ENCODE measurements at places on chromosomes 4 and X.

- no peak for DNase-seq
Observed at GRCh38 chrX:37434362-37434761, 85.2 kb downstream of the PRRG1 start.

- no peak for DNase-seq
Observed at GRCh38 chr4:94757192-94758140, at the start of gene BMPR1B. Gene BMPR1B (plus strand): TSS chr4:94757955. CDS start chr4:95104425, 346,470 bp downstream.

DNA sequence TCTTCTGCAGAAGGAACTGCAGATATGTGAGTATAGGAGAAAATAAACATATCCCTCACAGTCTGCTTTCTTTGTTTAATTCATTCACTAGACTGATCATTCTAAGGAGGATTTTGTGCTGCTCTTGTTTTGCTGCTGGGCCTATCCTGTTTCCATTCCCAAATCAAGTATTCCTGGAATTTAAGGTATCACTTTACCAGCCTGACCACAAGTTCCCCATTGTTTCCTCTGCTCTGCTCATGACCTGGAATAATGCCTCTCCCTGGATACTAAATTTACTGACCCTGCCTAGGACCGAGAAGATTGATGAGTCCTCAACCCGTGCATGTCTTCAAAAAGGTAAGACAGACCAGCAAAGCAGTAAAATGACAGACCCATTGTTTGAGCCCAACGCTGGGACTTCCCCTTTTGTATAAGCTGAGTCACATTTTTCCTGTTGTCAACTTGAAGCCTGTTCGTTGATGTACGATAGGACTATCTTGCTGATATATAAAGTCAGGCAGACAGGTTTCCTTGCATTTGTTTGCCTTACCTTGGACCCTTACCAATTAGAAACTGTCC is 85.5 kb upstream of the TET2 start:
- DNase-seq: no peak

DNA sequence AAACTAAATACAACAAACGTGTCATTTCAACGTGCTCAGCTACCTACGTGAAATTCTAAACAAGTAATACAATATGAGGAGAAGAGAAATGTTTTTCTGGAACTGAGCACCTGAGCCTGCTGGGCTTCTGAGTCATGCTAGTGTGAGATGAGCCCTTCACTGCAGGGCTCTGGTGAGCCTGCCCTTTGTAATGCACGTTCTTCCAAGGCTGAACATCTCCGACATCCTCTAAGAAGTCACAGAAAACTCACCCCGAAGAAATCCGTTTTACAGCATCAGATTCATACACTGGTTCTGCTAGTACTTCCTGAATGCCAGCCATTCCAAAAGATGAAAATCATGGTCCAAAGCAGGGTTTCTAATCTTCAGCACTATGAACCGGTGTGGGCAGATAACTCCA is 157.1 kb downstream of the AMELX start:
- no peak for DNase-seq

DNA sequence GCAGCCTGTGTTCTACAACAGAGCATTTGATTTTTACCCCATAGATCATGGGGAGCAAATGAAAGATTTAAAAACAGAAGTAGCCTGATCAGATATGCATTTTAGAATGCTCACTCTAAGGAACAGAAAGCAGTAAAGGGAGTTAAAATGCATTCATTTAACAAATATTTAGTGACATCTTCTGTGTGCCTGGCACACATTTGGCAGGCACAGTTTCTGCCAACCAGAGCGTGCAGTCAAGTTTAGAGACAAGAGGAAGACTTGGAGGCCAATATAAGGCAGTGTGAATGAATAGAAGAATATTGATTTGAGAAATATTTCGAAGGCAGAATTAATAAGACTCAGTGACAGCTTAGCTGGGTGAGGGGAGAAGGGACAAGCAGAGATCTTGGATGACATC is 210.1 kb downstream of the KDR start:
- DNase-seq: no peak

DNA sequence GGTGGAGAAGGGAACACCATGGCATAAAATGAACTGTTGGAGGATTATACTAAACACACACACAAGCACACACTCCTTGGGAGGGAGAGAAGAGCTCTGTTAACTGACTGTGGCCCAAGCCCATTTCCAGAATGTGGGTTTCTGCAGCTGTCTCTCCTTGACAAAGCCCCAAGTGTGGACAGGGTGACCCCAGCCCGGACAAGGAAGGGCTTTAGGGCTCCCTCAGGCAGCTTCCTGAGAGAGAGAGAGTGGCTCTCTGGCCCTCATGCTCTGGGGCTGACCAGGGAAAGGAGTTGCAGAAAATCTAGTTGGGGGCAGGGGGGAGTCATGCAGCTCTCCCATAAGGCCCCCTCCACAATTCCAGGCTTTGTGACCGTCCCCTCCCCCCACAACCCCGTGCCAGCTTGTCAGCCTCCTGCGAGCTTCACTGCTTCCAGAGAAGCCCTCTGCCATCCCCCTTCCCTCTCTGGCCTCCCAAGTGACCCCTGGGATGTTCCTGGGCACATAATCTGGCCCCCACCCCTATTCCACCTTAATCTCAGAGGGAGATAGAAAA is 590 bp downstream of the ARHGEF9 start:
- no peak for DNase-seq

GRCh38 chr4:78818530-78819079 is 42.5 kb downstream of the BMP2K start:
- no peak for DNase-seq

DNA sequence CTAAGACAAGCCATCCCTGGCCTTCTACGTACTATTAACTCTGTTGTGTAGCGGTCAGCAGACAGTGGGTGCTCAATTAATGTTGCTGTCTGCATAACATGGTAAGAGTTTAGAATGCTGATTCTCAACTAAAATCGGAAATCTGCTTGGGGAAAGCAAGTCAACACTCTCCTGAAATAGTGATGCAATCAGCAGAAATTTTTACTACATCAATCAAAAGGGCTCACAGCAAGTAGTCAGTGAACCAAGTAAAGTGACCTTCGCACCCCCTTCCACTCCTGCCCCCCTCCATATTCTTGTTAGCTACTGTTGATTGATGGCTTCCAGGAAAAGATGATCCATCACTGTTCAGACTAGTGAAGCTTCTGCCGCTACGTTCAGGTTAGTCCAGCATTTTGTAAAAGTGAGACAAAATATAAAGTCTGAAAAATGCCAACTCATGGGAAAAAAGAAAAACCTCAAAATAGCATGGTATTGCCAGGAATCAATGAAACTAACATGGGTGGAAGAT is 247.9 kb downstream of the HNRNPD start:
- no peak for DNase-seq

DNA sequence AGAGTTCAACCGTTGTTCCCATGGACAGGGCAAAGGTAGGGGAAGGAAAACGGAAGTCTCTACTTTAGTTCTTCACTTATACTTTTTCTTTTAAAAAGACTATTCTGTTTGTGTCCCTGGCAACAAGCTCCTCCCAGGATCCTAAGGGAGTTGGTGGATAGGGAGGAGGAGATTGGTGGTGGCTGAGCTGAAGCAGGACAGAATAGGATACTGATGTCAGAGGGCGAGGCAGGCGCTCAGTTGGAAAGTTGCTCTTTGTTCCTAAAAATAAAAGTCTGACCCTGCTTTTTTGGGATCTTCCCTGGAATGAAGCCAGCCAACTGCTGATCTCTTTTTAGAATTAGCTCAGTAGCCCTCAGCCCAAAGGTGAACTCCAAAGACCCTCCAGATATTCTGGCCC is 104.7 kb downstream of the MGST2 start:
- no peak for DNase-seq

- no peak for DNase-seq
Observed at GRCh38 chrX:15522464-15522863, 21.9 kb downstream of the BMX start.

GRCh38 chr4:37662251-37662650 is 23.9 kb downstream of the RELL1 start:
- no peak for DNase-seq

DNA sequence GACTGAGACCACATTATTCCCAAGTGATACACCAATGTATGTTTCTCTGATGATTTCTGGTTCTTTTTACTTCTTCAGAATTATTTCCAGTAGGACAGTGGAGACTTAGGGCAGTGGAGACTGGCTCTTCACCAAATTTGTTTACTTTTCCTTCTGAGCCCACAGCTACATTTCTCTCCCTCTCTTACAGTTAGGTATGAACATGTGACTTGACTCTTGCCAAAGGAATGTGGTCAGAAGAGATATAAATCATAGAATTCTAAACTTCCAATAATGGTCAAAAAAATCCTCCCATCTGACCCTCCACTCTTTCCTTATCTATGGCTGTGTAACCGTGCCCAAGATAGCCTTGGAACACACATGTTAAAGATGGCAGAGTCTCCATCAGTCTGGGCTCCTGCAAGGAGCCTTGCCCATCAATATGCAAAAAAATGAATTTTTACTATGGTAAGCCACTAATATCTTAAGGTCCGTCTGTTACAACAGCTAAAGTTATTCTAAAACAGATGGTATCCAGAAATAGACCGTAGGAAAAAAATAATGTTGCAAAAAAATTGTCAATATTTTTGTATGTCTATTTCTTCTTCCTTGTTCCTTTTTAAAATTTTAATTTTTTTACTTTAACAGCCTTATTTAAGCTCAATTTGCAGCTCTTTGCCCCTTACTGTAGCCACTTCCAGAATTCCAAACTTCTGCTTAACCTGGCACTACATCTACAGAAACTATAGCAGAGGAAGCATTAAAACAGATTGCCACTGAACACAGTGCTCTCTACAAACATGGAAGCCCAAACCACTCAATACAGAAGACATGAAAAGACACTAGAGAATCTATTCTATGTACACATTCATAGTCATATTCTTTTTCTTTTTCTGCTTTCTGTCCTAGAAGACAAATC is 260.7 kb downstream of the COL25A1 start:
- no peak for DNase-seq

GRCh38 chr4:142452161-142452855 is 393.8 kb downstream of the INPP4B start:
- no peak for DNase-seq

- no peak for DNase-seq
Observed at GRCh38 chrX:81377329-81377728, 175.4 kb downstream of the SH3BGRL start.

DNA sequence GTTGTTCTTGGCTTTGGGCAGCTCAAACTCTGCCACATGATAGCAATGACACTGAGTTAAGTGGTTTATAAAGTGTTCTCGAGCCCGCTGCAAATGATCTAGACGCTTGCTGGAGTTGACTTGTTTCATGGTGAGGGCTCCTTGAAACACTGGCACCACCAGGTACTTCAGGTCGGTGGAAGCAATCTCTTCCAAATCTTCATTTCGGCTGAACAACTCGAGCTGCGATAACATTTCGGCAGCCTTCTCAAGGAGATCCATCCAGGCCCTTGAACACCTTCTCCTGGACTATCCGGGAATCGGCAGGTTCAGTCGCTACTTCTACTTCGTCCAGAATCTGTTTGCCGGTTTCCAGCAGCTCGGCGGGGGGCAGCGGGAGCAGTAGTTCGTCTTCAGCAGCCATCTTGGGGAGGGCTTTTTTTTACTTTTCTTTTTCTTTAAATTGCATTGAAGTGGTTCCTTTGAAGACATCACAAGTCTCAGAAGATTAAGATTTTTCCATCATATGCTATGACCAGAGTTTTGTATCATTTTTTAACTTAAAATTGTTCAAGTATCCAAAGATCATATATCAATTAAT is 28.0 kb downstream of the HNRNPDL start:
- DNase-seq: no peak

GRCh38 chr4:10803713-10804343 is 119.3 kb upstream of the CLNK start:
- no peak for DNase-seq
